ENCODE measurements at places on chromosomes 2 and 18. TPM values are rescaled to one million over a fixed set of nuclear protein-coding genes. Genes with fewer than 3 reads are reported as not detected.

The CD207 gene
- total RNA-seq: 0.42 TPM

The DAW1 gene
- not detected for total RNA-seq

The UGT1A5 gene
- not detected for total RNA-seq

DNA sequence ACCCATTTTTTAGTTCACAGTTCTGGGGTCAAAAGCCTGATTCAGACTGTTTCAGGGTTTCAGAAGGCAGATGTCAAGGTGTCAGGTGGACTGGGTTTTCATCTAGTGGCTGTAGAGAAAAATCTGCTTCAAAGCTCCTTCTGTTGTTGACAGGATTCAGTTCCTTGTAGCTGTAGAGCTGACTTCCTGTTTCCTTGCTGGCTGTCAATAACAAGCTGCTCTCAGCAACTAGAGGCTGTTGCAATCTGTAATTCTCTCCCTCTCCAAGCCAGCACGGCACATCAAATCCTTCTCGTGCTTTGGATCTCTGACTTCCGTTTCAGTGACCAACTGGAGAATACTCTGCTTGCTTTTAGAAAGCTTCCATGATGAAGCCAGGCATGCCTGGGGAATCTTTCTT lies 179.4 kb downstream of the DOK6 start:
- no peak for DNase-seq

GRCh38 chr2:154361276-154361675 lies 337.2 kb upstream of the KCNJ3 start:
- no peak for DNase-seq

GRCh38 chr18:58051765-58052460 lies 7.9 kb downstream of the NEDD4L start:
- no peak for DNase-seq

DNA sequence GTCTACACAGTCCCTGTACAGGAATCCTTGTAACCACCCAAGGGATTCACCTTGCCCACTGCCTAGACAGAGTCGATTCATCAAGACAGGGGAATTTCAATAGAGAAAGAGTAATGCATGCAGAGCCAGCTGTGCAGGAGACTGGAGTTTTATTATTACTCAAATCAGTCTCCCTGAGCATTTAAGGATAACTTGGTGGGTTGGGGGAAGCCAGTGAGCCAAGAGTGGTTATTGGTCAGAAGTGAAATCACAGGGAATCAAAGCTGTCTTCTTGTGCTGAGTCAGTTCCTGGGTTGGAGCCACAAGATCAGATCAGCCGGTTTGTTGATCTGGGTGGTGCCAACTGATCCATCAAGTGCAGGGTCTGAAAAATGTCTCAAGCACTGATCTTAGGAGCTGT lies 17.8 kb upstream of the FAM98A start:
- no peak for DNase-seq

DNA sequence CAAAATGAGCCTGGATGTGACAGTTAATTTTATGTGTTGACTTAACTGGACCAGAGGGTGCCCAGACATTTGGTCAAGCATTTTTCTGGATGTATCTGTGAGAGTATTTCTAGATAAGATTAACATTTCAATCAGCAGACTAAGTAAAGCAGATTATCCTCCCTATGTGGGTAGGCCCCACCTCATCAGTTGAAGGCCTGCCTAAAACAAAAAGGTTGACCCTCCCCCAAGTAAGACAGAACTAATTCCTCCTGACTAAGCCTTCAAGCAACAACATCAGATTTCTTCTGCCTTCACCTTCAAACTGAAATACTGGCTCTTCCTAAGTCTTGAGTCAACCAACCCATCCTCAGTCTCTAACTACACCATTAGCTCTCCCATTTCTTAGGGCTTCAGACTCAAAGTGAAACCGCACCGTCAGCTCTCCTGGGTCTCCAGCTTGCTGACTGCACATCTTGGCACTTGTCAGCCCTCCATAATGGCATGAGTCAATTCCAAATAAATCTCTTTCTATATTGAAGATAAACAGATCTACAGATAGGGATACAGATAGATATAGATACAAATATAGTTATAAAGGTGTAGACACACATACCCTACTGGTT lies 47.9 kb downstream of the MEMO1 start:
- no peak for DNase-seq

DNA sequence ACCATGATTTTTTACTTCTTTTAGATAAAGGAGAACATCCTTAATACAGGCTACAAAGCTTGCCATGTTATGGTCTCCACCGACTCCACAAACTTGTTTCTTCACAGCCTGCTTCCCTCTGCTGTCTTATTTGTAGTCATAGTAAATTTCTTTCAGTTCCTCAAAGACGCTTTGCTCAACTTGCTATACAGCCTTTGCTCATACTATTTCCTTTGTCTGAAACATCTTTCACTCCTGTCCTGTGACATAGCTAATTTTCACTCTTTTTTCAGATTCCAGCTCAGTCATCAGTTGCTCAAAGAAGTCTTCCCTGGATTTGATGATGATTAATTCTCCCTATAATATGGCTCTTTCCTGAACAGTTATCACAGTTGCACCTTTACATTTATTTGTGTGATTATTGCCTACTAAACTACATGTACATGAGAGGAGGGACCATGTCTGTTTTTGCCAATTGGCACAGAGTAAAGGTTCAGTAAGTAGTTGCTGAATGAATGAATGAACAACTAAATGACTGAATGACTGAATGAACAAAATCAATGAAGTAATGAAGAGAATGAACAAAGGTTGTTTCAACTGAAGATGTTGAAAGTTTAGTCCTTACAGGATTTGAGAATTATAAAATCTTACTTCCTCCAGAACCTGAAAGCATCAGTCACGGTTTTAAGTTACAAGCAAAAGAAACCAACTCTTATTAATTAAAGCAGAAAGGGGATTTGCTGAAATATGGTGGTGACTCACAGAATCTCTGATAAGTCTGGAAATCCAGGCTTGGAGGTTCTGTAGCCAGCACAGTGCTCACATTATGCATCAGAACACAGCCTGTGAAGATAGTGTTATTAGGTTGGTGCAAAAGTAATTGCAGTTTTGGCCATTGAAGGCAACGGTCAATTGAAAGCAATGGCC lies 186.4 kb upstream of the FAM98A start:
- no peak for DNase-seq

DNA sequence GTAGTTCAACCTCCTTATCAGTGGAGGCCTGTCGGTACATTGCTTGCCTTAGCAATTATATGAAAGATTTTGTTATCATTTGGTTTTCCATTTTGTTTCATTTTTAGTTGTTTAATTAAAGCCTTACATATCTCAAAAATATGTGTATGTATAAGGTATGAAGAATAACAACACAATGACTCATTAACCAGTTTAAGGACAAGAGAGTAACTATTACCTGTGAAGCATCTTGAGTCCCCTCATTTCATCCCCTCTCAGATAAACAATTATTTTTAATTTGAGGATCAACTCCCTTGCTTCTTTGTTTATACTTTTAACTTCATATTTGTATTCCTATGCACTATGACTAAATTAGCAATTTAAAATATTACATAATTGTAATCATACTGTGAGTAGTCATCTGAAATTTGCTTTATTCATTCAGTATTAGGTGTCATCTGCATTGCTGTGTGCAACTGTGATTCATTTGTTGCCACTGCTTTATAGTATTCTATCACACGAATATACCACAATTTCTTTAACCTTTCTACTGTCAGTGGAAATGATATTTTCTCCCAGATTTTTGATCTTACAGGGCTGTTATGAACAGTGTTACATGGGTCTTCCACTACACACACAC lies 126.4 kb downstream of the RNF152 start:
- DNase-seq: no peak
